ENCODE measurements at places on chromosomes 12 and 14.

GRCh38 chr14:96421236-96421635 is 29.3 kb downstream of the AK7 start:
- no peak for DNase-seq

- no peak for DNase-seq
Observed at GRCh38 chr12:612293-612692, 51.0 kb downstream of the NINJ2 start.

DNA sequence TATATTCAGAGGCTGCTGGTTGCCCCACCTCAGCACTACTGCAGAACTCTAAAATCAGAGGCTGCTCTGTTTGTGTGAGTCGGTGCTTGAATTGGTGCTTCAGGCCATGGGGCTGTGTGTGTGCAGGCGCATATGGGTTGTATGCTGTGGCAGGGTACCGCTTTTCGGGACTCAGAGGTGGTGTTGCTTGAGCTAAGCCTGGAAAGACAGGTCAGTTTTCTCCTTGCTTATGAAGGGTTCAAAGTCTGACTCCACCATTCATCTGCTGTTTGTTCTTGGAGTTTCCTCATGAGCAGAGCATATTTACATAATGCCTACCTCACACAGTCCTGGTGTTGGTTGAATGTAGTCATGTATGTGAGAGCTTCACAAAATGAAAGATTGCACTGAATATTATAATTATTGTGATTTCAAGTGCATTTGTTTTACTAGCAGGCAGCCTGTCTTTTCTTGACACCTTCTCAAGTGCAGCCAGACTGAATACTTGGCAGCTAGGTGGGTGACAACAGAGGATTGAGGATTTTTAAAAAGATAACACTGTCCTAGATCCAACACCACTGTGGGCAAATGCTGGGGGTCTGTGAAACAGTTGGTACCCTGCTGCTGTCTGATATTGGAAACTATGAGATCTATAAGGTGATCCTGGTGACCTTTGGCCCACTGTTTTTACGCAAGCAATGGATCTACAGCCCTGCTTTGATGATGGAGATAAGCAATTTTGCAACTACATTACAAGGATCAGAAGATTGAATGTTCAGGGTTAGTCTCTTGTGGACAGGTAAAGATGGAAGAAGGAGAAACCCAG is 1.0 kb upstream of the ANG start:
- peak; percentile 39 for DNase-seq

GRCh38 chr14:57822081-57822480 is 43.8 kb downstream of the SLC35F4 start:
- no peak for DNase-seq

DNA sequence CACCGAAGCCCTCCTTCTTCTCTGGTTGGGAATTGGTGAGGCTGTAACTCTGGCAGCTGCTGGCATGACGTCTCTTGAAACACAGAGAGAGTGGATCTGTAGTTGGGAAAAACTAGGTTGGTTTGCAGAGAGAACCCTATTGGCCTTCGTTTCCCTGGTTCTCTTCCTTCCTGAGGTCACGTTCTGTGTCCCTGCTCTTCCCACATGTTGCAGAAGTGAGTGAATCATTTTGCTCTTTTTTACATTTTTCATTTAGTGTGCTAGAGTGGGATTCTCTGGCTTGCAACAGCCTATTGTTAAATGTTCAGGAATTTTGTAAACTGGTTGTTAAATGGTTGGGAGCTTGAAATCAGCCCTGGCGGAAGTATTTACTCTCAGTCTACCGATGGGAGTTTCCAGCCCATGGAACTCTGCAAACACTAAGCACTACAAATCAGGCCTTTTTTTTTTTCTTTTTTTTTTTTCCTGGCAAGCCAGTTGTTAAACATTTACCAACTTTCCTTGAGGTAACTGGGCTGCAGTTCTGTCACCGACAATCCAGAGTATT is 26.8 kb upstream of the CKAP4 start:
- DNase-seq, result no peak

DNA sequence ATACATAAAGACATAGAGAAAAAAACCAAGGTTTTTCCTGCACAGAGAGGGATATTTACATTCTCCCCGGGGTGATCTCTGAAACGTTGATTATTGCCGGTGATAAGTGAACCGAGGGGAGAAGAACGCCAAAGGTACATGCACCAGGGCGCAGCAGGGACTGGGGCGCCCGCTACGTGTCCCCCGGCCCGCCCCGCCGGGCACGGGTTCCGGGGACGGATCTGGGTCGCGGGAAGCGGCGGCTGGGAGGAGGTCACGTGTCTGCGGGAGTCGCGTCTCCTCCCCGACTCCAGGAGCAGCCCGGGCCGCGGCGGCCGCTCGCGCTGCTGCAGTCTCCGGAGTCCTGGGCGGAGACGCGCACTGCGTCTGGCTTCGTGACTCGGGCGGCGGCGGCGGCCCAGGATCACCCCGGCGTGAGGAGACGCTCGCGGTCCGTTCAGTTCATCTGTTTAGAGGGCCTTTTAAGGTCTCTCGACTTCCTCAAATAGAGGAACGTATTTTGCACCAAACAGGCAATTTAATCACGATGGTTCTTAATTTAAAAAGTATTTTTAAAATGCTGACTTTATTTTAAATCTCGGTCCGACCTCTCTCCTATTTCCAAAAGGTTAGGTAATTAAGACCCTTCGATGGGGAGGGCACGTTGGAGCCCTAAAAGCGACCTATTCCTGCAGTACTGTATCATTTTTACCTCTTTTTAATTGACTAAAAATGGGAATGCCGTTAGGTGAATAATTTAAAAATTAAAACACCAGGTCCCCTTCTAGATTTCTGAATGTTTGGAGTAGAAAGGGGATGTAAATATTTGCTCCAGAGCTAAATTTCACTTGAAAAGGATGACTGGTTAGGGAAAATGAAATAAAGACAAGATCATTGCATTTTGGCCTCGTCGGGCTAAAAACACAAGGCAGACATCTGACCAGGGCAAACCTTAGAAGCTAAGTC is 1.8 kb upstream of the BHLHE41 start:
- DNase-seq, result peak; percentile 87

GRCh38 chr14:24310646-24311604 is at the start of gene LTB4R:
Gene LTB4R, plus strand, starts transcription at chr14:24311502. Its CDS starts 4,150 bp downstream, at chr14:24315652.
- peak; percentile 79 for DNase-seq

DNA sequence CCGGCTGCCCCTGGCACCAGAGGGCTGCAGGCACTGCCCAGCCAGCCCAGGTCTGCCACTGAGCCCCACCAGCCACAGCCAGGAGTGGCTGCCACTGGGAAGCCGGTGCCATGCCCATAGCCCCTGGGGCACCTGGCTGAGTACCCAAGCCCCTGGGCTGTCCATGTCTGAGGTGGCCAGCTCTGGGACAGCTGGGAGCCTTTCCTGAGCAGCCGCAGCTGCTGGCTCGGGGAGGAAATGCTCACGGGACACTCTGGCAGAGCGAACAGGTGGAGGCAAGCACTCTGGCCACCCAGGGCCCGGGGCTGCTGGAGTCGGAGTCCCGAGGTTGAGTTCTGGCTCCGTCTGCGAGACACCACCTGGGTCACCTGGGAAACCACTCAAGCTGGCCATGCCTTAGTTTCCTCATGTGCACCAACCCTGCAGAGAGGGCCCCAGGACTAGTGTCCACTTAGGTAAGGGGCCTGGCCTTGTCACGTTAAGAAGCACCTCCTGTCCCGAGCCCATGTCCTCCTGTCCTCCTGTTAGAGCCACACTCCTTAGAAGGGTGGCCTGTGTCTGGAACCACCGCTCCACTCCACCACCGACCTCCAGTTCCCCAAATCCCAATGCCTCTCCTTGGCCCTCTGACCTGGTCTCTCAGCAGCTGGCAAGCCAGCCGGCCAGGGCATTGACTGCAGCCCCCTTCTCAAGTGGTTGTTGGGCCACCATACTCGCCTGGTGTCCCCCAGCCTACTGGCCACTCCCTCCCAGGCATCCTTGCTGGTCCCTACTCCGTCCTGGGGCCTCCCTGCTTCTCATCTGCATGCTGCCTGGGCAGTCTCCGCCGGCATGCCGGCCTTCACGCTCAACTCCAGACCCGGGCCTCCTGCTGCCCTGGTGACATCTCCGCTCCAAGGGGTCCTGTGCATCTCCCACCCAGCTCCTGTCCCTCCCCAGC is 45.3 kb downstream of the BEGAIN start:
- DNase-seq, result no peak

- no peak for DNase-seq
Observed at GRCh38 chr12:123808167-123808566, 46.1 kb downstream of the DNAH10 start.

DNA sequence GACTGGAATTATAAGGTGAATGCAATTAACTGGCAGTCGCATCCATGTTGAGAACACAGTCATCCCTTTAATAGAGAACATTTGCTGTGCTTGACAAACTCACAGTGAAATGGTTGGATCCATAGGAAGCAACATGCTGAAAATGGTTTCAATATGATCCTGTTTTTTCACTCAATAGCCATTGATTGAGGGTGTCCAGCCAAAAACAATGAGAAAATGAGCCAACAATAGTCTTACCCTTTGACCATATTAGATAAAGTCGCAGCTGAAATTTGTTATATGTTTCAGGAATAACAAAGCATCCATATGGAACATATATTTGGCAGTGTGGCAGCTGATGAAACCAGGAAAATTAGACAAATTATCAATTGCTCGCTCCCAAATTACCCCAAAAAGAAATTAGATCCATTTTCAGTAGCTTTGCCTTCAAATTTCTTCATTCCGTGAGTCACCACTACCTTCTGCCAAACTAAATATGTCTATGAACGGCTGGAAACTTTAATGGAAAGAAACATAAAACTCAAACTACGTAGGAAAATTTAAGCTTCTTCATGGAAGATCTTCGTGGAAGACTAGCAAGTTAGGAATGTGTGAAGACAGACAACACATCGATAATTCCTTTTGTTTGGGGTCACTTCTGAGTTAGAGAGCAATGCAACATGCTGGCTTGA is 17.4 kb downstream of the IGF1 start:
- no peak for DNase-seq

DNA sequence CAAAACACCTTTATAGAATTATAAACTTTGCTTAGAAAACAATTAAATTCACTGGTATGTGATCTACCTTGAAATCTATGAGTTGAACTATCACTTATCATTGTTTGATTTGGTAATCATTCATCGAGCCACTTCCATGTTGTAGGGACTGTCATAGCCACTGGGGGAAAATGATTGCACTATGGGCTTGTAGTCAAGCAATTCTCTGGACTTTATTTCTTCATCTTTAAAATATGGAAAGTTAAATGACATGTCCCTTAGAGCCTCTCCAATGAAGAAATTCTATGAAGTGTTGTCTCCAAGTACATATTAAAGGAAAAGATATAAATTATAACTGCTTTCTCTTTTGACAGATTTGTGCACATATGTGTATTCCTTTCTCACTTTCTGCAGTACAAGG is 97.3 kb downstream of the NELL2 start:
- DNase-seq, result no peak

DNA sequence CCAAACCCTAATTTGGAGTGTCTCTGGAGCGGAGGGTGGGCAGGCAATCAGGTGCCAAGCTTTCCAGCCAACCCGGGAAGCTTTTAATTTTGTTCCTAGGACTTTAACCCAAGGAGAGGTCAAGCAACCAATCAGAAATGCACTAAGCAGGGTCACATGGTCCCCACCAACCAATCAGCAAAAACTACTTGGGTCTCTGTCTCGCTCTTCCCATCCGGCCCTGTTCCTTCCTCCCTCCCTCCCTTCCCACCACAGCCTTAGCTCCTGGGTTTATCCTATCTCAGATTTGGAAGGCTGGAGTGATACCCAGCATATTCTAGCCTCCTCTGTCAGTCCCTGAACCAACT is 7.3 kb downstream of the HOXC5 start:
- no peak for DNase-seq

GRCh38 chr12:50053583-50053982 is 3.8 kb upstream of the ASIC1 start:
- no peak for DNase-seq

DNA sequence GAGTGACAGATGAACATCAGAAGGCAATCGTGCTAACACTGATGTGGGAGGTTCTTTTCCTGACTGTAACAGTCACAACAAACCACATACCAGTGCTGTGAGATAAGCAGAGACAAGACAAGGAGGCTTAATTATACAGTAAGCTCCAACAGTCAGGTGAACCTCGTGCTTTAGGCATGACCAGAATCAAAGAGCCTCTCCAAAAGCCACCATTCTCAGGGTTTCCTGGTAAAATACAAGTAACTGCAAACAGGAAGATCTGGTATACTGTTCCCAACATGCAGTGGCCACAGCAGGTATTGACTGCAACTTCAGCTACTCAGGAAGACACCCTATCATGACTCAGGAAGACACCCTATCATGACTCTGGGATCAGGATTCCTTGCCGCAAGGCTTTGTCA is 47.3 kb upstream of the GTF2A1 start:
- DNase-seq, result no peak

All from transverse colon (tissue), 4 donors.